ENCODE measurements at places on chromosomes 4 and X.

GRCh38 chr4:80035336-80035735 lies 37.7 kb downstream of the ANTXR2 start:
- DNase-seq = no peak

DNA sequence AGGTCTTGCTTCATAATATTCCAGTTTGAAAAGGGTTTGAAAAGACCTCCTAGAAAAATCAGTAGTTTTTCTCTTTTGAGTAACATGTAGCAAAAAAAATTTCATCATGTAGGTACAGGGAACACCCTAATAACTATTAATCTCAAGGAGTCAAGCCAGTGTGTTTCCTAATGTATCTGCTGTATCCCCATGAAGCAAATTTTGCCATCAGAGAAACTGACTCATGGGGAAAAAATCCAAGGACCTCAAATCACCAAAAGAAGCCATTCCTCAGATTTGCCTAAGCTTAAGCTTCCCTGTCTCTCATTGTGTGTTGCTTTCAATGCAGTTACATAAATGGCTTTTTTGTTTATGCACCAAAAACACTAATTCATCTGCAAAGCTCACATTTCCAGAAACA lies 29.7 kb downstream of the F9 start:
- DNase-seq = no peak

GRCh38 chr4:7625071-7625470 lies 190.3 kb upstream of the PSAPL1 start:
- DNase-seq = no peak

- DNase-seq = no peak
Measured at GRCh38 chr4:25154594-25155265, 5.5 kb downstream of the SEPSECS start.

DNA sequence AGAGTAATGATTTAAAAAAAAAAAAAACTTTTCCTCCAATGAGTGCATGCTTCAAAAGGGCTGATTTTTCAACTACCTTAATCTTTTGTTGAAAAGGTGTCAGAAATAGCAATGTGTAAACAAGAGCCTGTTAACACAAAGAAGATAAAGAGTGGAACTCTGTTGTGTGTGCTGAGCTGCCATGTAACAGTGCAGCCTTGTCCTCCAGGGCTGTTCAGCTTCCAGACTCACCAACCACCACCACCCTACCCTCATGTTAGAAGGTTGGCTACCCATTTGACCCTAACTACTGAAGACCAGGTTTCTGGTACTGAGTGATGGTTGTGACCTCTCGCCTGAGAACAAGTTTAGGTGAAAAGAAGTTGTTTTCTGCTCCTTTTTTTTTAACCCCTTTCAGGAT lies 222.8 kb upstream of the TEX13C start:
- DNase-seq = no peak

DNA sequence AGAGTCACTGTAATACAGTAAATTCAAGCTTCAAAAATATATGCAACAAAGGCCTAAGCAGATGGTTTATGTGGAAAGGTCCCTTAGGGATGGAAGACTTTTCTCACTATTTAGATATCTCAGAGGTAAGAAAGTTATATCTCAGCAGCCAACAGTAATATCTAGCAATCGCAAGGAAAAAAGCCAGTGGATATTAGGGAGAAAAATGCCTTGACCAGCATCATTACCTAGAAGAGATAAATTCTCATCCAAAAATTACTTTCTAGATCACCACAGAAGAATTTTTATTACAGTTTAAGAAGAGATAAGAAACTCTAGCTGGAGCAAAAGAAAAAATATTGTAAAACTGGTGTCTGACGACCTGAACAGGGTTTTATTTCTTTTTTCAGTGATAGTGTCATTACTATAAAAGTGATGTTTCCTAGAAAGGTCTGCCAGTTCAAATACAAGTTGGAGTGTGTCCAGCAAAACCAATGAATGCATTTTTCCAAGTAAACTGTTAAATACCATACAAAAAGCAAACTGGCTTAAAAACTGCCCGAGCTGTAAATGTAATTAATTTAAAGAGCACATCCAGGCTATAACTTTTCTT lies 100.0 kb downstream of the ATP11C start:
- no peak for DNase-seq

GRCh38 chr4:73308286-73308685 lies 49.7 kb upstream of the ANKRD17 start:
- no peak for DNase-seq

- DNase-seq = no peak
Measured at GRCh38 chrX:20479048-20479447, 212.3 kb upstream of the RPS6KA3 start.

DNA sequence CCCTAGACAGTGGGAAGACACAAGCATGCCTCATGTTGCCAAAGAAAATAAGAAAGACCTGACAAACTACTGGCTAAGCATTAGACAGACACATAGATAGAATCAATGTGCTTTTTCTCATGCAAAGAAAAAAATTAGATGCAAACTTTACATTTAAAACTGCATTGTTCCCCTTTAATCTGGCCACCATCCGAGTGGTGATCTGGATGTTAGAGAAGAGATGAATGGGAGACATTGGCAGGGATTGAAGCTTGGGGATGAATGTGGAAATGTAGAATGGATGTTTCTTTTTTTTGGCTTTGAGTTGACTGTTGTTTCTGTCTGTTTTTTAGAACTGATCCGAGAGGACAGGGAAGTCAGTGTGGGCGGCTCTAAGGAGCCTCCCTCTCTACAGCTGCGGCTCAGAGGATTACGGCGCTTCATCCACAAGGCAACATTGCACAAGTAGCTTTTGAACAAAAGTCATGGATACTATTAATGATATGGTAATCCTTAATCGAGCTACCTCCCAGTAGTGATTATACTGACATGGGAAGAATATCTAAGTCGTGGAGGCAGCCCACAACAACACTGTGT lies 53.0 kb downstream of the HELT start:
- no peak for DNase-seq

DNA sequence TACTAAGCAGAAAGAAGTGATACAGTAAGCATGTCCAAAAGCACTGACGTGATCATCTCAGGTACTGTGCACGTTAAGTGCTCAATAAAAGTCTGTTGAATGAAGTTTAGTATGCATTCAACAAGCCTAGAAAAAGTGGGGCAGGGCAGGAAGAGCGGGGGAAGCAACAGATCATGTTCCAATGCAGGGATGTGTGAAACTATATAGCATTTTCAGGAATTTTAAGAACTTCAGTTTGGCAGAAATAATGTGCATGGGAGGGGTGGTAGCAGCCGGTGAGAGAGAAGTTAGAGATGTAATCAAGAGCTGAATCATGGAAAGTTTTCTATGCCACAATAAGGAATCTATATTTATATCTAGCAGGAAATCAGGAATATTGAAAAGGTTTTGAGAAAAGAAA lies 19.2 kb upstream of the CCNA2 start:
- DNase-seq = no peak

GRCh38 chr4:168633064-168633463 lies 136.2 kb downstream of the PALLD start:
- DNase-seq = no peak

GRCh38 chr4:184369871-184370270 lies 104.5 kb downstream of the IRF2 start:
- DNase-seq = no peak

DNA sequence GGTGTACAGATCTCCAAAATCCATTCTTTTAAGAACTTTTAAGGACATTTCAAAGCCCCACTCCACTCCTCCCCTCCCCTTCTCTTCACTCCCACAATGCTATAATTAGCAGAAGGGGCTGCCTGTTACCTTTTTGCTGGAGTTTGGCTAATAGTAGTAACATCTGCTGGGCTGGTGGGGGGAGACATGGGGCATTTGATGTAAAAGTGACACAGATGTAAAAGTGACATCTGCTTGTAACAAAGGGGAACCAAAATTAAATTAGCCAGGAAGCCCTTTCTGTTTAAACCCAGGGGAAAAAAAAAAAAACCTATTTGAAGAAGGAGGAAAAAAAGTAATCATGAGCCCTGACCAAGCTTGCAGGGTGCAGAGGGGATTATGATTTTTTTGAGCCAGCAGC lies 5.4 kb upstream of the PHOX2B start:
- DNase-seq = no peak

- no peak for DNase-seq
Measured at GRCh38 chr4:153900426-153900825, 111.5 kb upstream of the SFRP2 start.

DNA sequence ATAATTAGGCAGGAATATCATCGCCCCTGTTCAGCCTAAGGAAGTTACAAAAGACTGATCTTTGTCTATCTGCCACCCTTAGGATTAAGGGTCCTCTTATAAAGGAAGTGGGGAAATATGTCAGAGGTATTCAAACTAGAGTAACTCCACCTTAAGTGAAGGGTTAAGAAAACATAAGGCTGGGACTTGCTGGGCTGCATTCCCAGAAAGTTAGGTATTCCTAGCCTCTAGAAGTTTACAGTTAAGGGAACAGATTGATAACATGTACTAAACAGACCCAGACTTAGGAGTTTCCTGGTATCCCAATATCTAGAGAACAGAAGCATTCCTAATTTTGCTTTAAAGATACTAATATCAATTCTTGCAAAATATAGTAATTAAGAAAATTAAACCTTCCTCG lies 6.0 kb downstream of the CXCL2 start:
- DNase-seq = no peak

GRCh38 chr4:7032596-7032995 lies 10.6 kb upstream of the TADA2B start:
- no peak for DNase-seq

DNA sequence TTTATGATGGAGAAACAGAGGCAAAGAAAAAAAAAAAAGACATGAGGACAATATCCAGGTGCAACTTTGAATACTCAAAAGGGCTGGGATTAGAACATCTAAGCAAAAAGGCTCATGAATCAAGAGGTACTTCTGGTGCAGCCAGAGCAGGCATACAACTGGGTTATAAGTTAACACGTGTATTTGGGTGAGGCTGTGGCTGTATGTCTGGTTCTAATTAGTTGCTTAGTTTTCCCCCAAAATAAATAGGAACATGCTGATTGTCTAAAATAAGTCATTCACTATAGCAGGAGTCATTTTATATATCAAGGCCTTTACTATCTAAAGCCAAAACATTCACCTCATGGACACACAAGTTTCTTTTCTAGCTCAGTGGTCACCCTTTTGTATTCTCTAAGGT lies 20.2 kb downstream of the NHS start:
- DNase-seq = no peak

DNA sequence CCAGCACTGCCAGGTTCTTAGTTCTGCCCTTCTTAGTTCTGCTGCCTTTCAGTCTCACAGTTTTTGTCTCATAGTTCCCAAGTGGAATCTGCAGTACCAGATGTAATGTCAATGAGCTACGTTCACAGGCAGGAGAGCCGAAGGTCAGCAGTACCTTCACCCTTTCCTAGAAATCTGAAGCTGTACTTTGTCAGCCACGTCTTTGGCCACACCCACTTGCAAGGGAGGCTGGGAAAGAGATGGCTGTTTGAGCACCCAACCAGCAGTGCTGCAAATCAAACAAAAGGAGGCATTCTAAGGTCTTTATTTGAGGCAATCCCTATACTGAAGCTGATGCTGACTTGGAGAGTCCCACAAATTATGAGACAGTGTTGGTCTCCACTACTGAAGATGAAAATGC lies 199.1 kb upstream of the NPY2R start:
- no peak for DNase-seq

GRCh38 chrX:15694941-15695451 lies 30.4 kb upstream of the CLTRN start:
- no peak for DNase-seq

DNA sequence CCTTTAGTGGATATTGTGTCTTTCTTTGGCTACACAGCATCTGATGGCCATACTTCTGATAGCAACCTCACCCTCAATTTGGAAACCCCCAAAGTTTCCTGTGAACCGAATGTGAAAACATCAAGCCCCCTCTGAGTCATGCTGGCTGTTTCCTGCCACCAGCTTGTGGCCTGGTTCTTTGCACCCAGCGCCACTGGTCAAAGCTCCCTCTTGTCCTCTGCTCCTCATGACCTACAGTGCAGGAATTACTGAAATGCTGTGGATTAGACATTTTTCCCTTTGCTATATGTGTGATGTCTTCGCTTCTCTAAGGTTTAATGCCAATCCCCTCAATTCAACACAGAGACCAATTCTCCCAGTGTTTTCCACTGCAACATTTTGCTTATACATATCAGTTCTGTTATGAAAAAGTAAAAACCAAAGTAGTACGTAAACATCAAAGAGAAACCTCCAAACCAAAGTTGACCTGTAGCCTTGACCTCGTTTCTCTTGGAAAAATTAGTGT lies 224.0 kb upstream of the TENM3 start:
- DNase-seq = no peak

- DNase-seq = no peak
Measured at GRCh38 chrX:106208154-106208553, 40.0 kb downstream of the PWWP3B start.

DNA sequence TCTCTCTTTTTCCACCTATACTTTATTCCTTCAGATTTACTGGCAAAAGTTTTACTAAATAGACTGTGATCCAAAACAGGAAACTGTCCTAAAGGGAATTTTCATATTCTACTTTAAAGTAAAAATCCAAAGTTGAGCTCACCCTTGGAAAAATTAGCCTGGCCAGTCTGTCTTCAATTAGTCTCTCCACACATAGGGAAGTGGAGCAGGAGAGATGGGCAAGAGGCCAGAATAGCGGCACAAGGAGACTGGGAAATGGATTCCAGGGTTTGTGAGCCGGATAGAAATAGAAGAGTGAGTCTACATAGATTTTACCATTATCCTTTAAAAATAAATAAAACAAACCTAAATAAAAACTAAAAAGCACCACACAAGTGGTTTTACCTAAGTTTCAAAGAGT lies 16.2 kb upstream of the FRMD7 start:
- DNase-seq = no peak

DNA sequence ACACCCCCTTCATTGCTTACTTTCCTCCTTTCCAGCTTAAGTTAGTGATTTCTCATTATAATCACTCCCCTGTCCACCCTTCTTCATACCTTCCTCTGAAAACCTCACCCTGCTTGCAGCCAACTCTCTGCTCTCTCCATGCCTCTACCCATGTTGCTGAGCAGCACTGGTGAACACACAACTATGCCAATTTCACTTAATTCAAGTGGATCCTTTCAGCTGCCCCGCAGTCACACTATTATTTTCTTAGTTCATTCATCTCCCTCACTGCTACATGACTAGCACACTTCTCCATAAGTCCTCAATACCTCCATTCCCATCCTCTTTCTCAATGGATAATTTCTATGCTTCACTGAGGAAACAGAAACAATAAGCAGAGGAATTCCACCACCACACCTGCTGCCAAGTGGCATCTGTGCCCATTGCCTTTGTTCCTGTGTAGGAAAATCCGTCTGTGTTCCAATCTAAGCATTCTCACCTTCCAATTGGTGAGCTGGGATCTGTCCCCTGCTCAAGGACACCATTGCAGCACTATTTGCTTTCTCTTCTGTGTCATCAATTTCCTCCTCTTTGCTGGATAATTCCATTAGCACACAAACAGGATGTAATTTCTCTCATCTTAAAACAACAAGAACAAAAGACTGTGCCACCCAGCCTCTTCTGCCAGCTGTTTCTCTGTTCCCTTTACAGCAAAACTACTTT lies 25.2 kb upstream of the PRSS48 start:
- no peak for DNase-seq

DNA sequence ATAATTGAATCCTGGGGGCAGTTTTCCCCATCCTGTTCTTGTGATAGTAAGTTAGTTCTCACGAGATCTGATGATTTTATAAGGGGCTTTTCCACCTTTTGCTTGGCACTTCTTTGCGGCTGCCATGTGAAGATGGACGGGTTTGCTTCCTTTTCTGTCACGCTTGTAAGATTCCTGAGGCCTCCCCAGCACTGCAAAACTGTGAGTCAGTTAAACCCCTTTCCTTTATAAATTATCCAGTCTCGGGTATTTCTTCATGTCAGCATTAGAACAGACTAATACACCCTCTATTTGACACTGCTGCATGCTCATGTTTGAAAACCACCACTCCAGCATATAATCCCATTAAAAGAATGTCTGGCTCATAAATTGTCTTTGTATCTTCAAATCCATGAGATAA lies 264.4 kb upstream of the ITM2A start:
- DNase-seq = no peak
